Stimulated activated CD8-positive, alpha-beta memory T cell treated with anti-CD3 and anti-CD28 coated beads, Interleukin-4, amount 100 ng/mL, for 48 hours (primary cell): ENCODE measurements at places on chromosomes 7 and 10.
A peak's percentile ranks its signal among the peaks of the same experiment; 100 is the strongest.

DNA sequence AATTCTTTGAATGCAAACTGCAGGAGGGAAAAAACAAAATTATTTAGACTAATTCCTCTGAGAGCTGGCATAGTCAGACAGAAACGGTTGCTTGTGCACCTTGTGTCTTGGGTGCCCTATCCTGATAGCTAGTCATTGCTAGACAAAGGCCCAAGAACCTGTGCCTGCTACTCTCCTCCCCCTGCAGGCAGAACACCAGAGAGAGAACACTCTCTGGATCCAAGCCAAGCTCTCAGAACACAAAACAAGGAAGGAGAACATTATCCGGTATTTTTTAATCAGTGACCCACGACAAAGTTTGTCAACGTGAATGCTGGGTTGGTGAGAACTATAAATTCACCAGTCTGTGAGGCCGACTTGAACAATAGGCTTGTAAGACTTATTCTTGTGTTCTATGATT, 18.8 kb upstream of the PPP1R9A start:
- DNase-seq, result no peak

DNA sequence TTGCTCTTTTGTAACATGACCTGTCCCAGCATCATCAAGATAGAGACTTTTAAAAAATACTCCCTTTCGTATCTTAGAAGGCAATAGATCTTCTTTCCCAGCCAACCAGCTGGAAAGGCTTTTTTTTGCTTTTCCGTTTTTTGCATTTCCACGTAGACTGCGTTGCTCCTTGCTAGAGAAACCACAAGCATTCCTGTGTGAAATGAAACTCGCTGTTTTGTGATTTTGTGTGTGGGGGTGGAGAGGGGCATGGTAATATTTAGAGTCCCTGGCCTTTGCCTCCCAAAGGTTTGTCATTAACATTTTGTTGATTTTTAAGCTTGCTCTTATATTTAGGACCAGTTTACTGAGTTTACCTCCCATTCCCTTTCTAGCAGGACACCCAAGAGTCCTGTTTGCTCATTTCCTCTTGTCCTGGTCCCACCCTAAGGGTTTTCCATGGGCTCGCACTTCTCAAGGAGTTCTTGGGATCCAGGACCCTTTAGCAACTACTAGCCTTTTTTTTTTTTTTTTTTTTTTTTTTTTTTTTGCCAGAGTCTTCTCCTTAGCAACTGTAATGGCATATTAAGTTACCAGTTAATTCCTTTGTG, 243.6 kb downstream of the BICC1 start:
- no peak for DNase-seq

DNA sequence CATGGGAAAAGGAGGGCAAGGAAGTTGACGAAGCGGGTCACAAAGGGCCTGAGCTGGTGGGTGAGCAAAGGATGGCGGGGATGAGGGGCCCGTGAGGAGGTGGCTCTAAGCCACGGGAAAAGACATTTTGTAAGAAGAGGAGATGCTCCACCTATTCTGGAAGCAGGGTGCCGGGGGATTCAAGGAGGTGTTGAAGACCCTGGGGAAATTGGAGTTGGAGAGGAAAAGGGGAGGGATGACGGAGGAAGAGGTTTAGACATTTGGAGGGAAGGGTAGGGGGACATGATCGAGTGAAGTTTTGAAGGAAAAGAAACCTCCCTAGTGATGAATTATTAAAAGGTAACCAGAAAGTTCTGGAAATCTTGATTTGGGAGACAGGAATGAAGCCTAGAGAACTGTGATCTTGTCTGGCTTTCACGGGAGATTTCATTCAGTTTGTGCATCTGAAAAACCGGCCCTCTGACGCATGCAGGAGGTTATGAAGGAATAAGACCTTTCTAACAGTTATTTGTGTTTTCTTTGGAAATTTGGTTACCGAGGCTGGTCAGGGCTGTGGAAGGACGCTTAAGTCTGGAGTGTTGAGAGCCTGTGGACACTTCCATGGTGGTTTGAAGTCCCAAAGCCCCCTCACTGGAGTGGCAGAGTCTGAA, 1.4 kb downstream of the SMO start:
- no peak for DNase-seq

DNA sequence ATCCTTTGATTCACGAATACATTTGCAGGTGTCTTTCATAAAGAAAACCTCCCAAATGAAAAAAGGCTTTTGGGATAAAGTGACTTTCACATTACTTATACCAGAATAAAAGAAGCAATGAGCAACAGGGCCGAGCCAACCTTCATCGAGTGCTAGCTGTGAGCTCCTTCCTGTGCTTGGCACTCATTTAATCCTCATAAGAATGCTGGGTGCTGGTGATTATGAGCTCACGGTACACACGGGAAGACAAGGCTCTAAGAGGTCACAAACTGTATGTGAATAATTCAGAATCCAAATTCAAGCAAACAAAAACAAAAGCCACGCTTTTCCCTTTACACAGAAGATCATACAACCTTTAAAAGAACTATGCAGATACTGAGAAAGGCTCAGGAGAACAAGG, 156.2 kb downstream of the COBL start:
- no peak for DNase-seq

GRCh38 chr10:89795840-89796239, 94.5 kb downstream of the KIF20B start:
- DNase-seq, result no peak

DNA sequence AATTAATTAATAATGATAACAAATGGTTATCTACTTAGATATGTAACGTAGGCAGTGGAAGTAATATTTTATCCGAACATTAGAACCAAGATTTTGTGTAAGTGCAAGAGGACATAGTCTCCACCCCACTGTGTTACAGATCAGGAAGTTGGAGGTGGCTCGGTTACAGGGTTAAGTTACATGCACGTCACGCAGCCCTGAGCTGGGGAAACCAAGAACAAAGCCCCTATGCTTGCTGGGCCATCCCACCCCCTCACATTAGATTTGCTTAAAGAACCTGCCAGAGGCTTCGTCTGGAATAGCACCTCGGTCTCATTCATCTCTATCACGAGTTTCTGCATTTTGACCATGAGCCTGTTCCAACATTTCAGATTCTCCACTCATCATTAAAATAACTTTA, 214.1 kb downstream of the ADARB2 start:
- DNase-seq, result no peak

DNA sequence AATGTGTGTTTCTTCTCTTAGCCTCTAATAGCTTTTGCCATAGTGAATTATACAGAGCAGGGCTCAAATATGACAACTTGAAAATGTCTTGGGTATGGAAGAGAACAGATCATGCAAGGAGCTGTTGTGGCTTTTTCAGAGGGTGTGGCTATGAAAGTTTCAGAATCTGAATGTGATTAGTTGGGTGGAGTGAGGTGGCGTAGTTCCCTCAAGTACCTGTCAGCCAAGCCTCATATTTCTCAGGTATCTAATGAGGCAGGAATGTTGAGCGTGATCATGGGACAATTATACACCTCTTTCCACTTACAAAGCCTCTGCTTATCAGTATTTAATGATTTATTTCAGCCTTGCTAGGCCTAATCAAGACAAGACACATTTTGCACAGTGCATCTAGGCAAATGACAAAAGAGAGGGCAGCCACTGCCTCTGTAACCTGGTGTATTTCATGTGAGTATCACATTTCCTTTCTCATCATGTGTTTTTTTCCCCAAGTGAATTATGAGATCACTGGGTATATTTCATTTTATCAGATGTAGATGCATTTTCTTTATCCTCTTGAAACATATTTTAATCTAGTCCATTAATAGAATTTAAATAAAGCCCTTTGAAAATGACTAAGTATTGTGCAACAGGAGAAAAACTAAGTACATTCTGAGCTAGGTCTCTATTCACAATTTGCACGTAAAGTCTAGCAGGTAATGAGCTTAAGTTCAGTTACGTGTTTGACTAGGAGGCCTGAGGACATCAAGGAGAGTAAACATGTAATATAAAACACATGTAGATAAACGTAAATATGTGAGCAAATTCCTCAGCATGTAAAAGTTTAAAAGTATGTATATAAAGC, 644.4 kb upstream of the IGFBP3 start:
- DNase-seq, result no peak

DNA sequence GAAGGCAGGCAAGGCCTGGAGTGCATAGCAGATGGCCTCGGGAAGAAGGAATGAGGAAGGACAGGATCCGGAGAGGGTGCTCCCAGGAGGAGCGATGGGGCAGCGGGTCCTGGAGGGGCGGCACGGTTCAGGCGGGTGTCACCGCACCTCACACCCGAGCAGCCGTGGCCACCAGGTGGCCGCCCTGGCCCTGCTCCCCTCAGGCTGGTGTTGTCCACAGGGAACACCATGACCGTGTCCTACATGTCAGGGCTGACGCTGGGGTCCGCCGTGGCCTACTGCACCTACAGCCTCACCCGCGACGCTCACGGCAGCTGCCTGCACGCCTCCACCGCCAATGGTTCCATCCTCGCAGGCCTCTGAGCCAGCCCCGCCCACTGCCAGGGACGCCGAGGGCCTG, 19.8 kb downstream of the SLC29A4 start:
- DNase-seq, result no peak

DNA sequence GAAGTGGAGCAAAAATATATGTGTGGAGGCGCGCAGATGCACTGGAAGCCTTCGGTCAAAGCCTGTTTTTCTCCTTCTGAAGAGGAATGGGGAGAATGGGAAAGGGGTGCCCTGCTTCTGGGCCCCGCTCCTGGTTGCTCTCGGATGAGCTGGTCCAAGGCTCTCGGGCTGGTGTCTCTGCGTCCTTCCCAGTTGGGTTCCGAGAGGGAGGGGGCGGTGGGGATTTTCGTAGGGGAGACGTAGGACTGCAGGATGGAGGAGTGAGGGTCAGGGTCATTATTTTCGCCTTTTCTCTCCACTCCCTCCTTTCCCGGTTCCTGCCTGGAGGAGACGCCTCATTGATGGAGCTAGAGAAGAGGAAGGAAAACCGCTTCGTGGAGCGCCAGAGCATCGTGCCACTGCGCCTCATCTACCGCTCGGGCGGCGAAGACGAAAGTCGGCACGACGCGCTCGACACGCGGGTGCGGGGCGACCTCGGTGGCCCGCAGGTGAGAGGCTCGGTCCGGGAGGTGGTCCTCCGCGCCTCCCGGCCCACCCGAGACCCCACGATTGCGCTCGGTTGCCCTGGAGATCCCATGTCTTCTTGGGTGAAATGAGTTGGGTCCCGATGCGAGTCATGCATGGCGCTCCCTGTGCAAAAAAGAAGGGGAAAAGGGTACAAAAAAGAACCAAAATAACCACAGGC, 790 bp downstream of the ADAM22 start:
- DNase-seq, result peak; percentile 43

DNA sequence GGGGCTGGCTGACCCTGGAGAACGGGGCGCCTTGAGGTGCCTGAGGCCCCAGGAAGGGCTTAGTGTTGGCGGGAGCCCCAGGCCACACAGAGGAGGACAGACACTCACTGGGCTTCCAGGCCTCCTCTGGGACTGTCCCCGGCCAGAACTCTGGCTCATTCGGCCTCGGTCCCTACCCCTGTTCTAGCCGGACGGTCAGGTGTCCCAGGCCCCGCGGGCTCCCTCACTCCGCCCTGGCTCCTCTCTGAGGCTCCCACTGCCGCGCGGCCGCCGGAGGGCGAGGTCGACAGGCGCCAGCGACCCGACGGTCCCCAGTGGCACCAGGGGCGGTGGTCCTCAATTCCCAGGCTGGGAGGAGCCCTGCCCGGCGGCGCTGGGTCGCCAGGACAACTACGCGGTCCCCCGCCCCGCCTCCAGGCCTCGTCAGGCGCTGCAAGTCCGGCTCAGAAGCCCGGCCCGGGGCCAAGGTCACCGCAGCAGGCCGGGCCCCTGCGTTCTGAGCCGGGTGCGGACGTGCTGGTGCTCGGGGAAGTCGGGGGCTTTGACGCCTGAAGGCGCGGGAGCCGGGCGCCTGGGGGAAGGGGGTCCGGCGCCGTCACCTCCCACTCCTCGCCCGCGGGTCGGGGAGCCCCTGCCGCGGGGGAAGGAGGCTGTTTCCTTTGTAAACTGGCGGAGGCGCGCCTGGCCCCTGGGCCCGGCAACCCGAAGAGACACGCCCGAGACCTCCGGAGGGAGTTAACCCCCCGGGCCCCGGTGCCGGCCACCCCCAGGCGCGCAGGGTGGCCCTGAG, 1.1 kb upstream of the PWWP2B start:
- DNase-seq, result peak; percentile 40

- peak; percentile 73 for DNase-seq
Measured at GRCh38 chr10:43407148-43407575, 1.8 kb downstream of the HNRNPF start.

DNA sequence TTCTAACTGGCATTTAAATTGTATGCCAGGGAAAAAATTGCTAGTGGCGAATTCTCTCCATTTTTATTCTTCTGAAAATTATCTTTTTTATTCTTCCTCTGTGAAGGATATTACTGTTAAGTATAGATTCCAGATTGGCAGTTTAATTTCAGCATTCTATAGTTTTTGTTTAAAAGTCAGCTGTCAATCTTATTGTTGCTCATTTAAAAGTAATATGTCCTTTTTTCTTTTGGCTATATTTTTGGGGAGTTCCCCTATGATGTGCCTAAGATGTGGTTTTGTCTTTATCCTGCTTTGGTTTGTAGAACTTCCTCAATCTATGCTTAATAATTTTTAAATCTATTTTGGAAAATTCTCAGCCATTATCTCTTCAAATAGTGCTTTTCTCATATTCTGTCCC, 135.9 kb downstream of the ARHGAP12 start:
- no peak for DNase-seq

- no peak for DNase-seq
Measured at GRCh38 chr7:22662556-22663356, 64.2 kb upstream of the IL6 start.

DNA sequence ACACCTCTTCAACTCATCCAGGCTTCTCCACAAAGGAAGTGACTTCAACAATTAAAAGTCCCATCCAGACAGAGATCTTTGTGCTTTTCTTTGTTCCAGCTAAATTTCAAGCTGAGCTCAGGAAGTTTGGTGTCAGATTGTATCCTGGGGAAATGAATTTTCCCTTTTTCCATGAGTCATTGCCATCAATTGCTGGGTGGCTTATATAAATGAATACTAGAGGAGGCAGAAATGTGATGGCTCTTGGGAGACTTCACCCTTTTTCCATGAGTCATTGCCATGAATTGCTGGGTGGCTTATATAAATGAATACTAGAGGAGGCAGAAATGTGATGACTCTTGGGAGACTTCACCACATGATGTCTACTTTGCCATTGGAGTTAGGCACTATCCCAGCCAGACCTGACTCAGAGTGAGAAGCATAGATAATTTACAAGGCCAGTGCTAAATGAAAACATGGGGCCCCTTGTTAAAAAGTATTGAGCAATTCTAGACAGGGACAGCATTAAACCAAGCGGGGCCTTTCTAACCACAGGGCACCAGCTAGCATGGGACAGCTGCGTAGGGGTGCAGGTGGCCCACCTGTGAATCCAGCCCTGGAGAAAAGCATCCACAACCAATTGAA, 339.2 kb upstream of the PODXL start:
- DNase-seq, result no peak
